Suppressor macrophage treated with lipopolysaccharide for 1 hour (primary cell): ENCODE measurements at places on chromosomes 7 and 10.

DNA sequence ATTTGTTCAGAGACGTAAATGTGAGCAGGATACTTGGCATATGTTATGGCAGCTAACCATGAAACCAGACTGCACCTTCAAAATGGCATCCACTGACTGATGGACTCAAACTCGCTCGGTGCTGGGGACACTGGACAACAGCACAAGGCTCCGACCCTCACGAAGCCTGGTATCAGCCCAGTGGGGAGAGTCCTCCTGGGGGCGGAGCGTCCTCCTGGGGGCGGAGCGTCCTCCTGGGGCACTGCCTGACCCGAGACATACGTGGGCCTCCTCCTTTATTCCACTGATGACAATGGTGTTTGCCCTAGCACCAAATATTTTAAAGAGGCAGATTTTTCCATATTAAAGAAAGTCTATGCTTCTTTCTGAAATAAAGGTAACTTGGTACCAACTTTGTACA is 39.5 kb downstream of the ESYT2 start:
- no peak for DNase-seq

DNA sequence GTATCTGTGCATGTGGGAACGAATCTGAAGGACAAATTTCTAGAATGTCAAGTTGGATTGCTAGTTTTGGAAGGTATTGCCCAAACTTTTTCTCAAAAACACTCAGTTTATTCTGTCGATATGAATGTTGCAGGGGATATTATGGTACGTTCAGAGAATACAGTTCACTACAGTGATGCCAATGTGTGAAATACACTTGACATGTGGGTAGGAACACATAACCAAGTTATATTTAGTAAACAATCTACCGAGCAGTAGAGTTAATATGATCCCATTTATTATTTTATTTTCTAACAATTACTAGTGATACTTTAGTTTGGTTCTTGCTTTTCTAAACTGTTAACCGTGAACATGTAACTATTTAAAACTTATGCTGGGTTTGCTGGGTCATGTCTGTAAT is 37.4 kb downstream of the KIAA1217 start:
- no peak for DNase-seq

GRCh38 chr7:102916426-102916825 is 3.6 kb downstream of the LRRC17 start:
- DNase-seq, result no peak

DNA sequence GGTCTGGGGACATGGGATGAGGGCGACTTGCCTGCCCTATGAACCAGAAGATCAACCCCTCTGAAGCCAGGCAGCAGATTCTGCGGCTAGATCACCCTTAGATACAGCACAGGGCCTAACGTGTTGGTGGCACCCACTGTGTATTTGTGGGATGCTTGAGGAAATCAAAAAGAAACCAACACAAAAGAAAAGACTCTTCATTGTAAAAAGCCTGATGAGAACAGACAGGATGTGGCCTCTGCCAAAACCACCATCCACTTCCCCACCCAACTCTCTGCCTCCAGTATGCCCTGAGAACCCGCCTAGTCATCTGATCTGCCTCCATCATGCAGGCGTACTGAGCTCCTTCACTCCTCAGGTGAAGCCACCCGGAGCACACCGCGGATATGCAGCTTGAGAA is 97.2 kb upstream of the INSYN2A start:
- DNase-seq, result no peak

- peak; percentile 50 for DNase-seq
These were observed 187.6 kb downstream of the PFKFB3 start for GRCh38 chr10:6390213-6390845.

DNA sequence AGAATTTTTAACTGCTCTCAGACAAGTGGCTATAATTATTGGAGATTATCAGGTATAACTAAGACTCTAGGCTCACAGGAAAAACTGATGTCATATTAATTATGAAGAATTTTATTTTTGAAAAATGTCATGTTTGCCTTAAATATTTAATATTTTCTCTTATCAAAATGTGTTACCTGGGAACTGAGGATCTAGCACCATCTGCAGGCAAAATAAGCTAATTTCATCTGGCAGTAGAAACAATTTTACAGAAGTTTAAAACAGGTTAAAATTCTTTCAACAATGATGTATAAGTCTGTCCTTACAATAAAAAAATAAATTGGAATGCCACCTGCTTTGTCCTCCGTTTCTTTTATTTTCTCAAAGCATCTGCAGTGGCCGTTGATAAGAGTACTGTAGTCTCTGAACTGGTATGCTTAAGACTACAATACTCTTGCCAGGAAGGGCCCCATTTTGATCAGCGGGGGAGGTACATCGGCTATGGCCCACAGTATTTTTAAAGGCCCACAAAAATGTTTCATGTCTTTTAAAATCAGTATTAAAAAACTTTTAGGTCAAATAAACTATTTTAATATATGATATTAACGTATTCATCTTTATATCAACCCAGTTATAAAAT is 81.3 kb downstream of the VWDE start:
- peak; percentile 39 for DNase-seq

DNA sequence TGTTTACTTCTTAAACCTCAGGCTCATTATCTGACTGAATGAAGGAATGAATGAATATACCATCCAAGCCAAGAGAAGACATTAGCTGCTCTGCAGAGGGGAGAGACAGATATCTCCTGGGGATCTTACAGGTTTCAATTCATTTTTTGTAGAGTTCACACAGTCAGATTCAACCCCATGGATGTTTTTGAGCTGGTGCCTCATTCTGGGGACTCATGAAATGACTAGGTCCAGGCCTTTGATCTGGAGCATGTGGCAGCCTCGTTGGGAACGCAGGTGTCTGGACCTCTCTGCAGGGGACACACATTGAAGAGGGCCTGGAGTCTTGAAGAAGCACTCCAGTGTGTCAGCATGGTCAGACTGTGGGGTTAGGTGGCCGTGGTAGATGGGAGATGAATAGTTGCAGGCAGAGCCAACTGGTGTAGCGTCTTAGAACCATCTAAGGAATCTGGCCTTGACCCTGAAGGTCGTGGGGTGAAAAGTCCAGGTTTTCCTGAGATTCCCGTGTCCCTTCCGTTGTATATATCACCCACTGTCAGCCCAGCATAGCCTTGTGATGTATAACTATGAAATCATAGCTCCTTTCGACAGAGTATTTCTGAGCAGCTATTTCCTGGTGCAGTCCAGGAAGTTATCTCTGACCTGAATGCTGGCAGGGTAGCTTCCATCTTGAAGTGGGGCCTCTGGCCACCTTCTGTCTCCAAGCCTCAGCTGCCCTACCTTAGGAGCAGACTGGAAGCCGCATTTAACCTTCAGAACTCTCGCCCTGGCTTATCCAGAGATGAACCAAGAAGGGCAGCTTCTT is 22.3 kb downstream of the BTBD16 start:
- no peak for DNase-seq

- no peak for DNase-seq
These were observed 10.2 kb downstream of the MYL10 start for GRCh38 chr7:101618916-101619315.

DNA sequence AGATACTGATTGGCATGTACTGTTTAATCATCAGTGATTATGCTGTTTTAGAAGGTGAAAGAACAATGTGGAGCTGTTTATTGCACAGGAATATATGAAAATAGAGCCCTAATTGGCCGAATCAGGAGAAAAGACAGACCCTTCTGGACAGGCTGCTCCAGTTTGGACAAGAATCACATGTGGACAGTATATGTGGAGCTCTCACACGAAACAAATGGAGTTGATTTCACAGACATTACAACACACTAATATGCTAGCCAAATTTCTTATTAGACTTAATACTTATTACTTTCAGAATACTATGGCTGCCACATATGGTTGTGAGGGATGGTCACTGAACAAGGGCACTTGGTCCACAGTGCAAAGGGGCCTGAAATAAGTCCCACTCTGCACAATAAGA is 15.5 kb downstream of the TWIST1 start:
- no peak for DNase-seq

GRCh38 chr7:73515178-73515577 is 6.9 kb downstream of the BAZ1B start:
- peak; percentile 0 for DNase-seq

GRCh38 chr7:107614425-107614824 is 34.4 kb downstream of the BCAP29 start:
- no peak for DNase-seq

DNA sequence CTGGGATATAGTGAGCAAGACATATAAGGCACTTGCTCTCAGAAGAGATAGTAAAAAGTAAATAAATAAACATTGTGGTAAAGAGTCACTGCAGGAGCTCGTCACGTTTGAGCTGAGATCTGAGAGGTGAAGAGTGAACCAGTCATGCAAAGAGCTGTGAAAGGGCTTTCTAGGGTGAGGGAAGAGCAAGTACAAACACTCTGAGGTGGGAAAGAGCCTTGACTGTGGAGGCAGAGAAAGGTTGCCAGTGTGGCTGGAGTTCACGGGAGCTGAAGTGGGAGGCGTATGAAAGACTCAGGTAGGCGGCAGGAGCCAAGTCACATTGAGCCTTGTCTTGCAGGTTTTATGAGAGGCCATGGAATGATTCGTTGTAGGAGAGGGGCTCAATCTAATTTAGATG is 141.0 kb downstream of the C1GALT1 start:
- no peak for DNase-seq

- DNase-seq, result no peak
These were observed 99.6 kb downstream of the SVIL start for GRCh38 chr10:29535012-29535777.

- DNase-seq, result peak; percentile 88
These were observed 75.1 kb upstream of the SP4 start for GRCh38 chr7:21352540-21353387.

DNA sequence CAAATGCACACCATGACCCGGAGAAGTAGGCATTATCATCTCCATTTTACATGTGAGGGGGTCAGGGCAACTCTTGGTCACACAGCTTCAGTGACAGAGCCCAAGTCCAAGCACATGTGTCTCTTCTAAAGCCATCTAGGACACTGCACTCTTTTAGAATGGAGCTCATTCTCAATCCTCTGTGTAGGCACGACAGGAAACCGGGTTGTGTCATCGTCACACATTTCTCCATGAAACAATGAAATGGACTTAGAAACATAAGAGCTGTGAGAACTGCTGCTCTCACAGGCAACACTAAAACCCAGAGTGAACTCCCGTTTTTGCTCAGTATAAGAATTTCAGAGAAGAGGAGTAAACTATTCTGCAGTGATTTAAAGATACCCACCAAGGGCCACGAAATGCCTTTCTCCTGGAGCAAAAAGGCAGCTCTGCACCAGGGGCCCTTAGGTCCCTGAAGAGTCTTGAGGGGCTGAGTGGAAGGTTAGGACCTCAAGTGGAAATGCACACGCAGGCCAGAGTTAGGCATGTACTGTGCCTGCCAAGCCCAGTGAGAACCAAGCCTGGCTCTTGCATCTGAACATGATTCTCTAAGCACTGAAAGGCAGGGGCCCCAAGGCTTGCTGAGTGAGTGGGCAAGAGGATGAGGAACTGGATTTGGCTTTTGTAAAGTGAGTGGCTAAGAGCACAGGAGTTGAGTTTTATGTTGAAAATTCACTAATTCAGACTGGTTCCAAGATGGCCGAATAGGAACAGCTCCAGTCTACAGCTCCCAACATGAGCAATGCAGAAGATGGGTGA is 13.3 kb downstream of the ALOX5 start:
- no peak for DNase-seq

- DNase-seq, result peak; percentile 94
These were observed 30.7 kb upstream of the APBB1IP start for GRCh38 chr10:26407406-26407969.

DNA sequence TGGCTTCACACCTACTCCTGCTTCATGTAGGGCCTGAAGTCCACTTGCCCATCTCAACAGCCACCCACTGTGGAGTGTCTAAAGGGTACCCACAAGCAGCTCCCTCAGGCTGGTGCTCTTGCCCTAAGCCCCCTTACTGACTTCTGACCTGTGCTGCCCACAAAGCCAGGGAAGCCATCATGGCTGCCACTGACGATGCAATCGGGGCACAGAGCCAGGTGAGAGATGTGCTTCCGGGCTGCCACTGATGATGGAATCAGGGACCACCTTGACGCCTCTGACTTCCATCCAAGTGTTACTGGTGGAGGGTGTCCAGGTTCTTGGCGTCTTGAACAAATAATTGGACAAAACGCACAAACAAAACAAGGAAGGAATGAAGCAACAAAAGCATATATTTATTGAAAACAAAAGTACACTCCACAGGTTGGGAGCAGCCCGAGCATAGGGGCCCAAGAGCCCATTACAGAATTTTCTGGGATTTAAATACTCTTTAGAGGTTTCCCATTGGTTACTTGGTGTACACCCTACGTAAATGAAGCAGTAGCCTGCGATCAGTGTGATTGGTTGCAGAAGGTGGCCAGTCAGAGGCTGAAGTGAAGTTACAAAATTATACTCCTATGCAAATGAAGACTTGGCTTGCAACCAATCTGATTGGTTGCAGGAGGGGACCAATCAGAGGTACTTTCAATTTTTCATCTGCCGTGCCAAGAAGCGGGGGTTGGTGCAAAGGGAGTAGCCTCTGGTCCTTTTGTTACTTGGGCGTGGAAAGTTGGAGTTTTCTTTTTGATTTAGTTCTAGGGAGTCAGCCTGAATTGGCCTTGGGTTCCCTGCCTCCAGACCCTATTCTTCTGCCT is 4.5 kb downstream of the CPA2 start:
- DNase-seq, result no peak

GRCh38 chr7:150944066-150945042 is 33.8 kb downstream of the KCNH2 start:
- DNase-seq, result no peak
